Activated CD8-positive, alpha-beta memory T cell treated with anti-CD3 and anti-CD28 coated beads for 1 hour (primary cell): ENCODE measurements at places on chromosomes 12 and 14.

- DNase-seq = no peak
Observed at GRCh38 chr12:7694556-7695236, 879 bp downstream of the GDF3 start.

- DNase-seq = no peak
Observed at GRCh38 chr14:99401621-99402284, 78.9 kb downstream of the SETD3 start.

- no peak for DNase-seq
Observed at GRCh38 chr12:14239935-14240872, 125.3 kb upstream of the ATF7IP start.

DNA sequence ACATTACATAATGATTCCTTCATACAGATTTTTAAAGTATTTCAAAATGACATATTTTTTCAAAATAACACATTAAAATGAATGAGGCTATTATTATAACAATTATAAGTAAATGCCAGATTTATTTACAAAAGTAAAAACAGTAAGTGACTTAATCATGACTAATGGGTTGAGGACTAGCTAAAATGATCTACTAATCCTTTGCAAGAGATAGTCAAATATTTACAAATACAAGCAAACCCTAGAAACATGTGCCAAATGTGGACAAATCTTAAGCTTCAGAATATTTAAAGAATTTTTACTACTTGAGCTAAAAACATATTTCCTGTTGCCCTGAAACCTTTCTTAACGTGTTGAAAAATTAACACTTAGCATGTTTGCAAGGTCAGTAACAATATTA, 74.8 kb downstream of the KIF21A start:
- DNase-seq = no peak

DNA sequence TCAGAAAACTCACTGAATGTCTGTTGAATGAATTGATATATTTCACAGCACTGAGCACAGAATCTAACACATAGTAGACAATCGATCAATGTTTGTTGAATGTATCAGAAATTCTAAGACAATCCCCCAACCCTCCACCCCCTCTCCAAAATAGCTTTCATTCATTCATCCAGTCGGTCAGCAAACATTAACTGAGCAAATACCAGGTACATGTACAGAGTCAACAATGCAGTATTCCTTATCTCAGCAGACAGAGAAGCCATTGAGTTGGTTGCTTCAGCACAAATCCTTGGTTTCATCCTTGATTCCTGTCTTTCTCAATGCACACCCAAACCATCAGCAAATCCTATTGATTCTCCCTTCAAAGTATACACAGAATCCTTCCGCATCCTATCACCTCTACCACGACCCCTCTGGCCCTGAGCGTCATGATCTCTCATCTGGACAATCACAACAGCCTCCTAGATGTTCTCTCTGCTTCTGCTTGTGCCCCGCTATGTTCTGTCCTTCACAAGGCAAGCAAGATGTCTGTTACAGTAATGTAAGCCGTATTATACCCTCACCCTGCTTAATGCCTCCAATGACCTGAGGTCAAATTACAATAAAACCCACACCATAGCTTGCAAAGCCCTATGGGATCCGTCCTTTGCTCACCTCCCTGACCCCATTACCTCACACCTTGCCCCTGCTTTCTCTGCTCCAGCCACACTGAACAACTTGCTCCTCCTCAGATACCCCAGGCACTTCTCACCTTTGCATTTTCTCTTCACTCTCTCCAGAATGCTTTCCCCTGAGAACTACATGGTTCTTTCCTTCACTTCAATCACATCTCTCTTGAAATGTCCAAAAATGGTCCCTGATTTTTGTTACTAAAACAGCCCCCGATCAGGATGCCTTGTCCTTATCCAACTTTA, 738.1 kb upstream of the TBX3 start:
- DNase-seq = no peak

DNA sequence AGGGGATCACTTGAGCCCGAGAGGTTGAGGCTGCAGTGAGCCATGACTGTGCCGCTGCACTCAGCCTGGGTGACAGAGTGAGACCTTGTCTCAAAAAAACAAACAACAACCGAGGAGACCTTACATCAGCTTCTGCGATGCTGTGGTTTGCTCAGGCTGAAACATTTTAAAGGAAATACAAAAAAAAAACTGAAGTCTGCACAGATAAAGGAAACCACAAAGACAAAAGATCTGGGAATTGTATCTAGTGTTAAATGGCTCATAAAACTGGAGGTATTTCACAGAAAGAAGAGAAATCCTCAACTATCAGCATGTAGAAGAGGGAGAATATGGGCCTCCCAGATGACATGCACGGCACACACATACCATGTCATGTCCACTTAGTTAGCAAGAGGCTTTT, 60.3 kb upstream of the VPS33A start:
- DNase-seq = no peak

GRCh38 chr12:24173067-24173466, 223.6 kb upstream of the SOX5 start:
- DNase-seq = no peak

DNA sequence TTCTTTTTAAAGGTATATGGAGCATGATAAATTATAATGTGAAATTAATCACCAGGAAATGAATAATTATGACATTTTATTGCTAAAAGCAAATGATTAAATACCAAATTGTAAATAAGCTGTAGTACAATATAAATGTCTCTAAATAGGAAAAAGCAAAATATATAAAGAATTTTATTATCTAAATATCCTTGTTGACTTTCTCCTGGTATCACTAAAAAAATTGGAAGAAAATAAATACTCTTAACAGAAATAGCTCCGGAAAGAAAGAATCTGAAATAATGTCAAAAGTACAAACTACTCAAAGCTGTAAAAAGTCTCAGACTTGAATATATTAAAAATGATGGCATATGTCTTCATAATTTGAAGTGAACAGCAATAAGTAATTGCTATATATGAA, at the start of gene OR11H7:
OR11H7 (plus strand) TSS at position 301 of the 400 bp plus-strand sequence.
- DNase-seq = no peak

GRCh38 chr12:130253866-130254265, 83.8 kb upstream of the PIWIL1 start:
- no peak for DNase-seq

DNA sequence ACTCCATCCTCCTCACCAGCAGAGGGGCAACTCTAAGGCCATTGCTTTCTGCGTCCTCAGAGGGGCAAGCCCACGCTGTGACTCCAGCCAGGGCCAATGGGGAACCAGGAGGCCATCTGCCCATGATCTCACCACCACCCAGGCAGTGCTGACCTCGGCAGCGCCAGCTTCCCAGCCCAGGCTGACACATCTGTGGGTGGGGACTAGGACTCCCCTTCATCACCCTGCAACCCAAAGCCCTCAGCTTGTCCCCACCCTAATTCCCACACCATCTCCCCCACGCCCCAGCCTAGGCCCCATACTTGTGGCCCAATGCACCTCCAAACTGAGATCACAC, 58.6 kb downstream of the VWF start:
- no peak for DNase-seq
